ENCODE measurements at places on chromosomes 12 and 14. TPM values are rescaled to one million over a fixed set of nuclear protein-coding genes. Genes with fewer than 3 reads are reported as not detected.

The BCDIN3D gene
- total RNA-seq: 4.7 TPM

The KRT81 gene
- total RNA-seq: 2.5 TPM

The KCNC2 gene
- total RNA-seq: not detected

The KLHL28 gene
- total RNA-seq: 10.3 TPM

The RD3L gene
- total RNA-seq: not detected

The GPR84 gene
- not detected for total RNA-seq

The TAS2R31 gene
- total RNA-seq: 3.5 TPM

The TEX52 gene
- total RNA-seq: not detected

The CLBA1 gene
- total RNA-seq: 12.5 TPM

The ERBB3 gene
- 145 TPM for total RNA-seq

The PAH gene
- total RNA-seq: not detected

The PTPRB gene
- 1.9 TPM for total RNA-seq

- H3K4me3 ChIP-seq: no peak overlapping the region
- DNase-seq: no peak
- no peaks in the 10 kb centered on the region for H3K36me3 ChIP-seq
- no peak overlapping the region for H3K27ac ChIP-seq
- H3K27me3 ChIP-seq: no peaks in the 10 kb centered on the region
These were observed 65.9 kb downstream of the FGD6 start for GRCh38 chr12:95151406-95151805.

DNA sequence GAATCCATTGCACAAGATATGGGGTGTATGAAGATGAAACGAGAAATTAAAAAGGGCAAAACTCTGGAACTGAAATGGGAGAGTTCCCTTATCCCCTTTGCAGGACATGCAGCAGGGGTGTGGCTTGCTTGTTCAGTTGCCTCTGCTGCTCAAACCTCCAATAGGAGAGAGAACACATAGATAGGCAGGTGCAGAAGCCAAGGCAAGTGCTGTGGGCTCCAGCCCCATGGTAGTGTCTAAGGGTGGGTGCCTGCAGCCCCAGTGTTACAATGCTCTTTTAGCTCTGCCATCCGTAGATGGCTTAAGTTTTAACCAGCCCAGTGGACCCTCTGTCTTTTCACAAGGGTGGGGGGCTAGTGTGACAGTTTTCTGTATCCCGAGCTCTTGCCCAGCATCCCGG, 69.7 kb downstream of the CMAS start:
- no peaks in the 10 kb centered on the region for H3K4me1 ChIP-seq
- no peak overlapping the region for H3K27ac ChIP-seq
- H3K36me3 ChIP-seq: no peaks in the 10 kb centered on the region
- H3K4me3 ChIP-seq: no peak overlapping the region
- no peak for DNase-seq

GRCh38 chr12:4707306-4707705, 12.9 kb upstream of the GALNT8 start:
- H3K36me3 ChIP-seq: no peaks in the 10 kb centered on the region
- no peak overlapping the region for H3K27ac ChIP-seq
- H3K4me1 ChIP-seq: no peaks in the 10 kb centered on the region
- peaks cover 63% of the 10 kb centered on the region for H3K27me3 ChIP-seq

DNA sequence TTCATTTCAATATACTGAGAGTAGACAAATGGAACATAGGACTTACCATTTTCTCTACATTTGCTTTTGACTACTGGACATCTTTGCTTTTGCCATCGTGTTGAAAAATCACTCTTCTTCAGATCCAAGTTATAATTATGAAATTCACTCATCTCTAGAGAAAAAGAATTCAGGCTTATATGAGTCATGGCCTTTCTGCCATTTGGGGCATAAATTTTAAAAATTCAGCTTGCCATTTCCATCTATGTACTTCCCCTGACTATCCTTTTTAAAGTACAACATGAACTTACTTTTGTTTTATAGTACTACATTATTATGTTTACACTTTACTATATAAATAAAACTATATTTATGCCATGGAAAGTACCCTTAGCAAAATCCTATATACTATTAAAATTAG, 3.0 kb downstream of the KLRK1 start:
- H3K4me3 ChIP-seq: no peak overlapping the region
- H3K27me3 ChIP-seq: no peaks in the 10 kb centered on the region
- H3K36me3 ChIP-seq: no peaks in the 10 kb centered on the region

DNA sequence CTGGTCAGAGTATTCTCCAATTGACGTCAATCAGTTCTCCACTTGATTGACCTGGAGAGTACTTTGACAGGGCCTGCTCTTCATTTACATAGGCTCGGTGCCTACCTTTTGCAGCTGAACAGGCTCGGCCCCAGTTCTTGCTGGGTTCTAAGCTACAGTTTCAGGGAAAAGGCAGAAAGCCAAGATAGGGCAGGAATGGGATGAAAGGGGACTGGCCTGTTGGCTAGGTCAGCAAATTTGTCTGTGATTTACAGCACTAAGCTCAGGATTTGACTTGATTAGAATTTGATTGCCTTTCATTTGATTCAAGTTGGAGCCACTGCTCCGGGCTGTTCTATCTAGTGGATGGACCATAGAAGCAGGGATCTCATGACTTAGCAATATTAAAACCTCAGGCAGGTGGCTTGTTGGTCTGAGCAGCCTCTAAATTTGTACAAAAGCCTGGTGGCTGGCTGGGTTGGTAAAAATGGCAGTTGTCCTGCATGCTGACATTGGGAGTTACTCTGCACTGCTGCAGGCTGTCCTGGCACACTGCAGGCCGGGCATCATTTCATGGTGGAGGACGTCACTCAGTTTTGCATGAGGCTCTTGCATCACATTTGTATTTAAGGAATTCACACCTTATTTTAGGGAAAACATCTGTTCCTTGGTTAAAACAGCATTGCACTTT, 71.8 kb downstream of the BICD1 start:
- H3K36me3 ChIP-seq: no peaks in the 10 kb centered on the region
- no peak for DNase-seq
- H3K4me3 ChIP-seq: no peak overlapping the region

GRCh38 chr12:74537126-74537706, 419 bp upstream of the ATXN7L3B start:
- peak overlapping the region; percentile 80 for H3K27ac ChIP-seq
- H3K4me3 ChIP-seq: peak overlapping the region; percentile 87
- peak; percentile 55 for DNase-seq
- no peaks in the 10 kb centered on the region for H3K27me3 ChIP-seq
- peaks cover 23% of the 10 kb centered on the region for H3K4me1 ChIP-seq
- peaks cover 27% of the 10 kb centered on the region for H3K36me3 ChIP-seq

DNA sequence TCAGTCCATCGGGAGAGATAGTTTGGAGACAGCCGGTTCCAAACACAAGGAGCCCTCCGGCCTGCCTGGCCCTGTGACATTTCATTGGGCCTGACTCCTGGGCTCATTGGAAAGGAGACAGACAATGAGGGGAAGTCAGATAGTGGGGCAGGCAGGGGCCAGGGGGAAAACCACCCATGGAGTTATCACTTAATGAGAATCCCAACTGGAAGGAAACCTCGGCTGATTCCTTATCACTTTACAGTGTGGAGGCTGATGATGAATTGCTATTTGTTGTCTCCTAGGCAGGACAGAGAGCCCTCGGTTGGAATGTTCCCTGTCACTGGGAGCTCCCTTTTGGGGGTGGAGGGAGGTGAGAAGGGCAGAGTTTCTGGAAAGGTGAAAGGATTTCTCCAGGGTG, 44.4 kb downstream of the TBX5 start:
- no peak for DNase-seq
- H3K36me3 ChIP-seq: no peaks in the 10 kb centered on the region
- no peaks in the 10 kb centered on the region for H3K27me3 ChIP-seq
- no peak overlapping the region for H3K4me3 ChIP-seq
- no peak overlapping the region for H3K27ac ChIP-seq
- H3K4me1 ChIP-seq: no peaks in the 10 kb centered on the region

GRCh38 chr12:47819896-47820630, at the start of gene HDAC7:
Gene HDAC7 (minus strand): TSS chr12:47819903. CDS start chr12:47819785, 118 bp downstream.
- H3K4me3 ChIP-seq: peak within 1 kb of the TSS; percentile 95
- H3K36me3 ChIP-seq: no peaks in the 10 kb centered on the region
- DNase-seq: peak; percentile 54

- no peak for DNase-seq
- no peaks in the 10 kb centered on the region for H3K4me1 ChIP-seq
- H3K4me3 ChIP-seq: no peak overlapping the region
- peaks cover 17% of the 10 kb centered on the region for H3K27me3 ChIP-seq
- H3K36me3 ChIP-seq: no peaks in the 10 kb centered on the region
- no peak overlapping the region for H3K27ac ChIP-seq
These were observed 161.7 kb downstream of the ANO2 start for GRCh38 chr12:5783289-5783920.

DNA sequence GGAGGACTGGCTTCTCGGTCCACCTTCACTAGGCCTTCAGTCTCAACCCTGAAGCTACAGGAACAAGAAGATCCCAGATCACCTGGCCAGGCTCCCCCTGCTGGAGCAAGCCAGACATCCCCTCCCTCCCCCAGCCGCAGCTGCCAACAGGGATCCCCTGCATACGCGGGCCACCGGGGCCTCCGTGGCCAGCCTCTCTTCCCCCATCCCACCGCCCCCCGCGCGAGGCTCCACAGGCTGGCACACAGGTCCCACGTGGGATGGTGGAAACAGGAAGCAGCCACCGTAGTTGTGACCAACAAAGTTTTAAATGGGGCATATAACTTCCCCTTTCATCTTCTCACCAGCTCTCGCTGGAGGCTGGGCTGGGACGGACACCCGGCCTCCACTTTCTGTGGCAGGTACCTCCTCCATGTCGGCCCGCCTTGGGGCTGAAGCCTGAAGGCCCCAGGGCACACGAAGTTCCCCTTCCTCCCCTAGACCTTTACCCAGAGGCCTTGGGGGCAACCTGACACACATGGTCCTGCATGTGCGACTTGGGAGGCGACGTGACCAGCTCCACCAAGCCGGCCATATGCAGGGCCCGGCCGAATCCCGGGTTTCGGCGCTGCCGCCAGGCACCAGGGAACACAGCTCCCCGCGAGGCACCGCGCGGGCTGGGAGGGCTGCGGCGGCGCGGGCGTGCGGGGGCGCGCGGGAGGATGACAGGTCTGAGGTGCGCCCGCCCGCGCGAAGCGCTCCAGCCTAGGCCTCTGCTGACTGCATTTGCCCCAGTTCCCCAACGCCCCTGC, 44.4 kb upstream of the PNMA1 start:
- H3K4me3 ChIP-seq: peak overlapping the region; percentile 90
- peak overlapping the region; percentile 90 for H3K27ac ChIP-seq
- peaks cover 65% of the 10 kb centered on the region for H3K4me1 ChIP-seq
- DNase-seq: peak; percentile 79
- H3K27me3 ChIP-seq: no peaks in the 10 kb centered on the region

GRCh38 chr14:88614218-88614907, 51.5 kb downstream of the ZC3H14 start:
- DNase-seq: no peak
- H3K27me3 ChIP-seq: no peaks in the 10 kb centered on the region

GRCh38 chr14:29458547-29458946, 469.1 kb downstream of the PRKD1 start:
- no peak for DNase-seq
- no peak overlapping the region for H3K4me3 ChIP-seq
- H3K27ac ChIP-seq: no peak overlapping the region
- H3K36me3 ChIP-seq: no peaks in the 10 kb centered on the region
- no peaks in the 10 kb centered on the region for H3K27me3 ChIP-seq

DNA sequence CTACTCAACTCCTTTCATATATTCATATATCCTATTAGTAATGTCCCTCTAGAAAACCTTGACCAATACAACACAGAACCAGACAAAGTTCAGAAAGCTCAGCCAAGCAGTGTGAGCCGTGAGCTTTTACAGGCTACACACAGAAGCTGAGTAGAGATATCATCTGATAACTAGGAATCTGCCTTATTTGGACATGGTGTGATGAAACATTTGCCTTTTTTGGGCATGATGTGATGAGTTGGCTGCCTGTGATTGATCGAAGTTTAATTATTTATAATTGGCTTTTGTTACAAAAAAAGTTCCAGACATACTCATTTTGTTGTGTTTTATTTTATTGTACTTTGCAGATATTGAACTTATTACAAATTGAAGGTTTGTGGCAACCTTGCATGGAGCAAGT, 46.6 kb downstream of the TESPA1 start:
- H3K27me3 ChIP-seq: no peaks in the 10 kb centered on the region
- H3K36me3 ChIP-seq: 0 out of 2 replicates have a peak, but pooled peaks cover 3% of the 10 kb centered on the region
- DNase-seq: no peak
- H3K4me1 ChIP-seq: peaks cover 29% of the 10 kb centered on the region
- H3K27ac ChIP-seq: no peak overlapping the region

DNA sequence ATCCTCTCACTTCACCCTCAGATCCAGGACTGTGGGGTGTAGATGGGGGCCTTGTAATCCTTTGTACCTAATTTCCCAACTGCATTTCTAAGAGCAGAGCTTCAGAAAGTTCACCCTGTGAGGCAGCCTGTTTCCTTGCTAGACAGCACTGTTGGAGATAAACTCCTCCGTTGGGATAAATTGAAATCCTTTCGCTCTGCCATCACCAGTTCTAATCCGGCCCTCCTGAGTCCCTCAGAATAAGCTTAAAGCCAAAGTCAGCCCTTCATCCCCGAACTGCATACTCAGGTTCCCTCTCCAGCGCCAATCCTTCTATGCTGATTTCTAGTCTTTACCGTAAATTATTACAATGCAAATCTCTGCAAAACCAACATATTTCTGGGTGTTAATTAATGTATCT, 114.7 kb downstream of the PRMT8 start:
- no peak overlapping the region for H3K4me3 ChIP-seq
- DNase-seq: no peak
- H3K27ac ChIP-seq: no peak overlapping the region
- H3K4me1 ChIP-seq: no peaks in the 10 kb centered on the region

- no peaks in the 10 kb centered on the region for H3K4me1 ChIP-seq
- H3K27me3 ChIP-seq: no peaks in the 10 kb centered on the region
- DNase-seq: no peak
- no peak overlapping the region for H3K4me3 ChIP-seq
- H3K27ac ChIP-seq: no peak overlapping the region
These were observed 7.9 kb downstream of the METTL25 start for GRCh38 chr12:82366197-82366596.

- H3K4me1 ChIP-seq: peaks cover 6% of the 10 kb centered on the region
- H3K36me3 ChIP-seq: peaks cover 16% of the 10 kb centered on the region
- H3K4me3 ChIP-seq: no peak overlapping the region
- DNase-seq: no peak
These were observed 14.1 kb downstream of the EIF5 start for GRCh38 chr14:103348154-103348553.

- no peak overlapping the region for H3K4me3 ChIP-seq
- H3K36me3 ChIP-seq: no peaks in the 10 kb centered on the region
- peaks cover 6% of the 10 kb centered on the region for H3K4me1 ChIP-seq
These were observed 80.6 kb upstream of the DBX2 start for GRCh38 chr12:45131506-45131905.

GRCh38 chr12:752695-753610, 574 bp downstream of the WNK1 start:
- H3K27ac ChIP-seq: peak overlapping the region; percentile 50
- DNase-seq: peak; percentile 38
- H3K36me3 ChIP-seq: no peaks in the 10 kb centered on the region
- peaks cover 43% of the 10 kb centered on the region for H3K4me1 ChIP-seq

- peaks cover 10% of the 10 kb centered on the region for H3K4me1 ChIP-seq
- no peak overlapping the region for H3K4me3 ChIP-seq
- H3K27ac ChIP-seq: no peak overlapping the region
- DNase-seq: no peak
- H3K36me3 ChIP-seq: no peaks in the 10 kb centered on the region
- H3K27me3 ChIP-seq: no peaks in the 10 kb centered on the region
These were observed 147.5 kb downstream of the IPO8 start for GRCh38 chr12:30548203-30548602.
